Mammary epithelial cell (primary cell): ENCODE measurements at places on chromosomes 12 and 14. TPM values are rescaled to one million over a fixed set of nuclear protein-coding genes. Genes with fewer than 3 reads are reported as not detected.

The PKP2 gene
- 42.3 and 43.2 TPM in 2 replicates for total RNA-seq

The HOXC12 gene
- total RNA-seq, result not detected in 2 replicates

The B4GALNT1 gene
- total RNA-seq, result 8.0 TPM

The ANO2 gene
- under 0.01 TPM for total RNA-seq

The CPM gene
- 0.50 TPM for total RNA-seq

The SPIC gene
- not detected for total RNA-seq

The KLRC3 gene
- not detected for total RNA-seq

The KIF5A gene
- total RNA-seq, result 1.5 and 2.4 TPM in 2 replicates

The GALNT9 gene
- total RNA-seq, result not detected

The DTD2 gene
- total RNA-seq, result 59.5 TPM

The REP15 gene
- total RNA-seq, result 1.2 and 2.1 TPM in 2 replicates

The SOX5 gene
- not detected in 2 replicates for total RNA-seq

The METTL17 gene
- 39.9 and 44.6 TPM in 2 replicates for total RNA-seq

The WNT1 gene
- total RNA-seq, result not detected

The CCDC175 gene
- not detected in 2 replicates for total RNA-seq

The PTPN6 gene
- total RNA-seq, result 13.0 TPM

The KLRC4 gene
- not detected in 2 replicates for total RNA-seq

The PCED1B gene
- 10.3 and 15.3 TPM in 2 replicates for total RNA-seq

The SLC10A1 gene
- total RNA-seq, result not detected in 2 replicates
